Non-pigmented ciliary epithelial cell (primary cell): ENCODE measurements at places on chromosomes 2 and 18.

GRCh38 chr2:96400049-96401000 lies 64.8 kb downstream of the NCAPH start:
- DNase-seq = no peak

DNA sequence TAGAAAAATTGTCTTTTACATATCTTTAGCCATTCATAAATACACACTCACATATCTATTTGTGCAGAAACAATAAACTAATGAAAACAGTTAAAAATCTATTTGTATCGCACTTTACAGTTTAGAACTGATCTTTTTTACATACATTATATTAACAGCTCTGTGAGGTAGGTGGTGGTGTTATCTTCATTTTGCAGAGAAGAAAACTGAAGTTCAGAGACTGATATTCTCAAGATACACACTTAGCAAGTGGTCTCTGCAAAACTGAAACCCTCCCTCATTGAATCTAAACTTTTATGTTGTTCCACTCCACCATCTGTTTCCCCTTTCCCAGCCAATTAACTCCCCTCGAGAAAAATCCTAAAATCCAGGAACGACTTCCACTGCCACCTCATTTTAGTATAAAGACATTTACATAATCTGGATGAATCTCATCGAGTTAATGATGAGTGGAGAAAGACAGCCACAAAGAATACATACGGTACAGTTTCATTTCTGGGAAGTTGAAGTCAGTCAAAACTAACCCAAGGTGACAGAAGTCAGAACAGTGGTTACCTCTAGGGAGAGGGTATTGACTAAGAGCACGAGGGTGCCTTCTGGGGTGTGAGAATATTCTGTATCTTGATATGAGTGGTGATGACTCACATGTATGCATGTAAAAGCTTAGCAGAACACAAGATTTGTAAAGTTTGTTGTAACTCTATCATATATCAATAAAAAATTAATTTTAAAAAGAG lies 524.2 kb upstream of the TCF4 start:
- peak; percentile 11 for DNase-seq

GRCh38 chr18:79935925-79936324 lies 15.5 kb downstream of the SLC66A2 start:
- DNase-seq = no peak

DNA sequence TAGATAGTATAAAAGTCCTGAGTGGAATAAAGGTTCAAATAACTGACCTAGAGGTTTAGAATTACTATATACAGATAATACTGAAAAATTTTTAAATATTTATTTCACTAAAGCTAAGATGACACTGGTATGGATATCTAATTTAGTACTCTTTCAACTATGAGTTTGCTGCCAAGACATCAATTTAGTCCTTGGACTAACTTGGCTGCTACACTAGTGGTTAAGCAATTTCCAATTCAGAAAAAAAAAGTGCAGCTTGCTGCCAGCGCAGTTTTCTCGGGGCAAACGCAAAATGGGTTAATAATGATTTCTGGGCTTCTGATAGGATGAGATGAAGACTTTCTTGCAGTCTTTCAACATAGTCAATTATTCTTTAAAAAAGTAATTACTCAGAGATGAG lies 10.8 kb downstream of the BUB1 start:
- no peak for DNase-seq

DNA sequence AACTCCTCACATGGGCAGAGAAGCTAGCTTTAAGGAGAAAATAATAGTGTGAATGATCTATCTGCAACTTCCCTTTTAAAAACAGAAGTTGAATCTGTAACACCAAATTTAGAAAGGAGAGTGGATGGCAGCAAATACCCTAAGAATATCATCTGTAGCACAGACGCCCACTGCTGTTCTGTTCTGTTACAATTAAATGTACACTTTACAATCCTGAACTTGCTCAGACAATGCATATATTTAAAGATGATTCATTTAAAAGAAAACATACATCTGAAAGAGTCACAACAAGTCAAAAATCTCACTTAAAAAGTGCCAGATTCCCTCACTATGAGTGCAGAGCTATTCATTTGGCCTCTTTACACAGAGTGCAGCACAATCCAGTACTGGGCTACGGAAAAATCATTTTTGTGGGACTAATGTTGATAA lies 8.0 kb upstream of the SERTAD2 start:
- DNase-seq = no peak

DNA sequence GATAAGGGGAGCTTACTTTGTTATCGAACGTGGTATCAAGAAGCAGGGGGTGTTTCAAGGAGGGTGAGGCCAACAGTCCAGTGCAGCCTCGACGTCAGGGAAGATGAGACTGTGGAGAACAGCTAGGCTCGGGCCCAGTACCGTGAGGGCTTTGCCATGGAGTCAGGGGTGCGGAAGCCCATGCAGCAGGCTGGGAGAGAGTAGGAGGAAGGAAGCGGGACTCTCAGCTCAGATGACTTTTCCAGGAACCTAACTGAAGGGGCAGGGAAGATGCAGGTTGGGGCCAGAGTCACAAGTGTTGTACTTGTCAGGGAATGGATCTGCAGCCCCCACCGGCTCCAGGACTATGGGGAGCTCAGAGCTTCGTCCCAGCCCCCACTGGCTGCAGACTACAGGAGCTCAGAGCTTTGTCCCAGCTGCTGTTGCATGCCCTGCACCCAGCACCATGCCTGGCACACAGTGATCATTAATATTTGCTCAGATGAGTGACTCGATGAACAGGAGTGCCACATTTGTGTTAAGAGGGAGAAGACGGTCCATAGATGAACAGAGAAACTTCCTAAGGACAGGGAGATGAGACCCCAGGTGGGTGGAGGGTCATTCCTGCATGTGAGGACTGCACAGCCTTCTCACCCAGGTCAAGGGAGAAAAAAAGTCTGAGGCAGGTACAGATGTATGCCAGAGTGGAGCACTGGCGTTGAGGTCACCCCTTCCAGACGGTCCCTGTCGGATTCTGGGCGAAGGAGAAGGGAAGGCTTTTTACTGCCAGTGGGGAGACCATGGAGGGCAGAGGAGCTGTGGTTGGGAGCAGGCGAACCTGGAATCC lies 36.4 kb downstream of the PTGR3 start:
- DNase-seq = no peak

DNA sequence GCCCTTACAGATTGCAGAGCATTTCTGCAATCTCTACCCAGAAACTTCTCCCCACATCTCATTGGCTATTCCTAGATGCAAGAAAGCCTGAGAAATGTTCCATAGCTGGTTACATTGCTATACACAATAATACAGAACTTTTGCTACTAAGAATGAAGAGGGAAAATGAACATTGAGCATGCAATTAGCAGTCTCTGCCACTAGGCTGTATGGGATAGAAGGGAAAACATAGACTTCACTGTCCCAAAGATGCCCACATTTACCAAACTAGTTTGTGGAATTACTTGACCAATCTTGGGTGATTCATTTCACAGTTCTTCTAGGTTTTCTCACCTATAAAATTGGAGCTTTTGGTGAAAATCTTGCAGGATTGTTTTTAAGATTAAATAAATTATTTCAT lies 265.7 kb upstream of the NT5C1B start:
- DNase-seq = no peak

DNA sequence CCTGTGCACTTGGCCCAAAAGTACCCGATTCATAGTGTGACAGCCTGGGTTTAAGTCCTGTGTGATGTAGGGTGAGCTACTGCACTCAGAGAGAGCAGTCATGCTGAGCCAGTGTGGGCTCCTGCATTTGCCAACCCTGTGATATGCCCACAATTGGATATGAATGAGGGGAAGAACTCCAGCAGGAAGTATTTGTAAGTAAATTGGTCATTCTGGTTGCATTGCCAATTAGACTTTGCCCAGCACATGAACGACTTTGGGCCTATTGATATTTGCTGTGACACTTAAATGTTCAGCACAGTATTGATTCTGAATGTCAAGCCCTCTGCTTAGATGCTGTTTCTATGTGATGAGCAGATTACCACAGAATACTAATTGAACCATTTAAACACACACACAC lies 570.9 kb downstream of the PIK3C3 start:
- no peak for DNase-seq

DNA sequence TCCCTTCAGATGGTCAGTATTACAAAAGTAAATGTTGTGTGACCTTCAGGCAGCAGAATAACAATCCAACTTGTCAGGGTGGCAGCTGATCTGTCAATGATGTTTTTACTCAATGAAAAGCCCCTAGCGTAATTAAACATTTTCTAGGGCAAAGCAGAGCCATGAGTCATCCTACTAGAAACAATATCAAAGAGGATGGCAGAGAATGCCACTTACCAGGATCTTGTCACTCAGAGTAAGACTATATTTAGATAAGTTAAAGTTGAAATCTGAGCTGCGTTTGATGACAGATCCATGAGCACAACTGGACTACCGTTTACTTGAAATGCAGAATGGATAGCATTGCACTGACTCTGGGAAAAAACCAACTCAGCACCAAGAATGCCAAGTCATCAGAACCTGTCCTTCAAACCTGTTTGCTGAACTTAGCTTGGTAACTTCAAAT lies 612.6 kb upstream of the ACVR2A start:
- DNase-seq = no peak

GRCh38 chr2:191660575-191660974 lies 17.4 kb upstream of the NABP1 start:
- DNase-seq = no peak

DNA sequence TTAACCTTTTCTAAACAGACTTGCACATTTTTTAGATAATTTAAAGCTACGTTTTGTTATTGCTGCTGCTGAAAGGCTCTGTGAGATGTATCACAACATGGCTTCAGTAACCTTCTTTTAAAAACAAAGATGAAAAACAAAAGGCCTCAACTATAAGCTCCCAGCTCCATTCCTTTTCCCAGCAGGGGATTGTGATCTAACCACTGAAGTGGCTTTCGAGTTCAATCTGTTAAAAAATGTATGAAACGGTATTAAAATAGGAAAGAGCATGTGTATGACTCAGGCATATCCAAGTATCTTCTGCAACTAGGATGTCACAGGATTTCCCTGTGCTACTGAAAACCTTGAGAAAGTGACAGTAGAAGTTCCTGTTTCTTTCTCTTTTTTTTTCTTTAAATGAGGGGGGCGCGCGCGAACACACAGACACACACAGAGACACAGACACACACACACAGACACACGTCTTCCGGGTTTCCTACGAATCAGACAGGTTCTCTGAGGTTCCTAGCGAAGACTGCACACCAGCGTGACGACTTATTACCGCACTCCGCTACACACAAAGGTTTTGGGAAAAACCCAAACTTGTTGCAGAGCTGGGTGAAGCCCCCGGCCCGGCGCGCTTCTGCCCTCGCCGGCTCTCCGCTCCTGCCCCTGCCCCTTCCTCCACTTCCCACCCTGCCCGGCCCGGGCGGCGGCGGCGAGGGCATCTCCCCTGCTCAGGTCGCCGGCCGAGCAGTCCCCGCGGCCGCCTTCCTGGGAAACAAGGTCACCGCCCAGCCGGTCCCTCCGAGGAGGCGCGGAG lies 86.8 kb downstream of the RBMS1 start:
- no peak for DNase-seq

DNA sequence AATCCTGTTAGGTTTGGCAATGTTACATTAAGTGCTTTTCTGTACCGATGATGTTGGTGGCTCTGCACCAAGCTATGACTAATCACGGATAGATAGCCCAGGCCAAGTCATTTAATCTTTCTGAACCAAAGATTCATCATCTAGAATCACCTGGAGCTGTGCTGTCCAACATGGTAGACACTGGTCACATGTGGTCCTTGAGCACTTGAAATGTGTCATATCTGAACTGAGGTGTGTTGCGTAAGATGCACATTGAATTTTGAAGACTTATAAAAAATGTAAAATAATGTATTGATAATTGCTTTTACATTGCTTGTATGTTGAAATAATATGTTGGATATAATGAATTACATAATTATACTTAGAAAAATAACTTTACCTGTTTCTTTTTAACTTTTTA lies 39.8 kb upstream of the NXPH2 start:
- DNase-seq = no peak

GRCh38 chr2:195612611-195613495 lies 44.2 kb upstream of the SLC39A10 start:
- peak; percentile 72 for DNase-seq

GRCh38 chr18:1559563-1559962 lies 654.9 kb downstream of the ADCYAP1 start:
- DNase-seq = no peak

- DNase-seq = no peak
These were observed 15.5 kb upstream of the IHH start for GRCh38 chr2:219076253-219076652.

- no peak for DNase-seq
These were observed 301.1 kb upstream of the RND3 start for GRCh38 chr2:150788426-150789140.

DNA sequence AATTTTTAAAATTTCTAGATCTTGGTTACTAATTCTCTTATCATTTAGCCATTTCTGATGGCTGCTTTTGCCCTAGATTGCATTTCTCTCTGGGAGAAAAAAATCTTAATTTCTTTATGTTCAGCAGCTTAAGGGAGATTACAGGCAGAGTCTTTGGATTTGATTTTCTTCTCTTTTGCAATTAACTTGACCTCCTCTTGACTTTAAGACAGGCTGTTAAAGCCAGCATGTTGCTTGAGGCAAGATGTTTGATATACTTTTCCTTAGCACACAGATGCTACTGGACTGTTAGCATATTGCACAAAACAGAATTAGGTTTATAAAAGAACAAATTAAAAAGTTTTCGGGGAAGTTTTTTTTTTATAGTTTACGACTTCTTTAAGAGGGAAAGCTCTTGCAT lies 50.0 kb downstream of the XRCC5 start:
- DNase-seq = no peak

- DNase-seq = no peak
These were observed 90.6 kb downstream of the KCTD1 start for GRCh38 chr18:26457611-26458353.

DNA sequence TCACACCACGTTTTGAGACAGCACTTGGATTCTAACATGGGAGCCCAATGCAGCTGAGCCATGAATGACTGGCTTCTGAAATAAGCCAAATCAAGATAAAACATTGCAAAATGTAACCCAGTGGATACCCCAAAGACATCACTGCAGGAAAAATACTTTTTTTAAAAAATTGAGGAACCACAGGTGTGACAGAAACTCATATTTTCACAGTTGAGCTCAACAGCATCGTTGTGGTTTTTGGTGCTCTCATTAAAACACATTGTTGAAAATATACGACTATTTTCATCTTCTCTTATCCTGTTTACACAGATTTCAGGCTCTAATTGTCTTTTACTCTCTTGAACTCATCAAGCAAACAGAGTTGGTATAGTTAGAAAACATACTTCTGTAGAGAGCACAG lies 429.3 kb upstream of the VRK2 start:
- no peak for DNase-seq

GRCh38 chr2:57429831-57430230 lies 616.8 kb upstream of the VRK2 start:
- no peak for DNase-seq

GRCh38 chr2:17867133-17867532 lies 11.3 kb upstream of the KCNS3 start:
- no peak for DNase-seq

GRCh38 chr2:46784278-46784677 lies 131.3 kb downstream of the MCFD2 start:
- no peak for DNase-seq

DNA sequence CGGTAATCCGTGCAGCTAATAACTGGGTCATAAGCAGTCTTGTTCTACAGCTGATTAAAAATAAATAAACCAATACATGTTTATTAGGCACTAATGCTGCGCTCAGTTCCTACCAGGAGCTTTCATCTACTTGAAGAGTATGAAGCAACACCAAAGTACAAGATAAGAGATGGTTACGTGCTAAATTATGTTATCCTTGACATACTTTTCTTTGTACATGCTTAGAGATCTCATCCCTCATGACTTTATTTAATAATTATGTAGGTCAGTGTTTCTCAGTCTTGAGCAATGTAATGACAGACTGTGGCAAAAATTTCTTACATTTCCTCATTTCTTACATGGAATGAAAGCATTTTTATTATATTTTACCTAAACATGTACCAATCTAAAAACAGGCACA lies 54.6 kb upstream of the COBLL1 start:
- DNase-seq = no peak
